ENCODE measurements at places on chromosomes 7 and 10.

- no peak for DNase-seq
These were observed 414.9 kb downstream of the GLRX3 start for GRCh38 chr10:130550952-130551674.

DNA sequence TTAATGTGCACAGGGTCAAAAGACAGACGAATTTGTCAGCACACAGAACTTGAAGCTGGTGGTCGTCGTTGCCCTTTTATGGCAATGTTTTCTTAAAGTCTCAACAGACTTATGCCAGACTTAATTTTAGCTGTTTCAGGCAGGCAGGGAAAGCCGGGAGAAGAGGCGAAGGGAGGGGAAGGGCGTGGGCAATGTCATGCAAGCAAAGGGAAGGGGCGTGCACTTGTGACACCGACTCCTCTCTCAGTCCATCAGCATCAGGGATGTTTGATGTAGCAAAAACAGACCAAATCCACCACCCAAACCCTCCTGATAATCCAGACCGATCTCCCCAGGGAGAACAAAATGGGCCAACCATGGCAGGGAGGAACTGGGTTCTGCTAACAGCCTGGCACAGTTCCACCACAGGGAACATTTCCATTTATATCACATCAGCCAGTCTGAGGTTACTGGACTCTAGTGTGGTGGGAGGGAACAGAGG is 118.1 kb upstream of the RHEB start:
- DNase-seq: no peak

GRCh38 chr10:90193240-90193985 is 492.0 kb downstream of the KIF20B start:
- DNase-seq: no peak

DNA sequence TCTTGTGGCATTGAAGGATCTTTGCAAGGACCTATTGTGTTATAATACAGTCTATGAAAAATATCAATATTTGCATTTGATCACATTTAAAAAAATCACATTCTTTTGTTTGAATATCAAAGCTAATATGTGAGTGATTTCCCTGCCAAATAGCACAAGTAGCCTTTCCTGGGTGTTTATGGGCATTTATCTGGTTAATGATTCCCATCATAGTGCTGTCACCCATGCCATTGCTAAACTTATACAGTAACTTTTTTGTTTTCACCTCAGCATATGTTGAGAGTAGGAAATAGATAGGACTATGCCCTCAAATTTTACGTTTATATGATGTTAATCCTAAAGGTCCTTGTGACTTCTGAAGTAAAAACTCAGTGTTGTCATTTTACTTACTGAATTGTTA is 136.9 kb downstream of the CFTR start:
- DNase-seq: no peak

- DNase-seq: no peak
These were observed 474.6 kb downstream of the GRM8 start for GRCh38 chr7:126778101-126778500.

- no peak for DNase-seq
These were observed 144.5 kb downstream of the NEURL1 start for GRCh38 chr10:103637927-103638557.

DNA sequence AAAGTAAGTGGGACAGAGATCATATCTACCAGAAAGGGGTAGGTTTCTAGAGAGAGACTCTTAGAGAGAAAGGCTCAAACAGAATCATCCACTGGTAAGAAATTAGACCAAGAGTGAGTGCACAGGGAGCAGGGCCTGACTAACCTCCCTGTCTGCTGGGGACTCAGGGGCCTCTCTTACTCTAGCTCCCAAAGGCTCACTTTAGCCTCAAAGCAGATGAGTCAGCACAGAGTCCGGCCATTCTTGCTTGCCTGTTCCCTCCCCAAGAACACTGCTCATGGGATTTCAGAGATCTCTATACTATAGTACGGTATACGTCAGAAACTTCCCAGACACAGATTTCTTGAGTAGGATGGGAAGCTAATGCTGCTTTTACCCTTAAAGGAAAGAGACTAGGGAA is 32.7 kb downstream of the RBM28 start:
- no peak for DNase-seq

GRCh38 chr10:105037022-105037421 is 395.9 kb downstream of the SORCS3 start:
- no peak for DNase-seq

- DNase-seq: no peak
These were observed 396.8 kb downstream of the KCNMA1 start for GRCh38 chr10:77240706-77241349.

DNA sequence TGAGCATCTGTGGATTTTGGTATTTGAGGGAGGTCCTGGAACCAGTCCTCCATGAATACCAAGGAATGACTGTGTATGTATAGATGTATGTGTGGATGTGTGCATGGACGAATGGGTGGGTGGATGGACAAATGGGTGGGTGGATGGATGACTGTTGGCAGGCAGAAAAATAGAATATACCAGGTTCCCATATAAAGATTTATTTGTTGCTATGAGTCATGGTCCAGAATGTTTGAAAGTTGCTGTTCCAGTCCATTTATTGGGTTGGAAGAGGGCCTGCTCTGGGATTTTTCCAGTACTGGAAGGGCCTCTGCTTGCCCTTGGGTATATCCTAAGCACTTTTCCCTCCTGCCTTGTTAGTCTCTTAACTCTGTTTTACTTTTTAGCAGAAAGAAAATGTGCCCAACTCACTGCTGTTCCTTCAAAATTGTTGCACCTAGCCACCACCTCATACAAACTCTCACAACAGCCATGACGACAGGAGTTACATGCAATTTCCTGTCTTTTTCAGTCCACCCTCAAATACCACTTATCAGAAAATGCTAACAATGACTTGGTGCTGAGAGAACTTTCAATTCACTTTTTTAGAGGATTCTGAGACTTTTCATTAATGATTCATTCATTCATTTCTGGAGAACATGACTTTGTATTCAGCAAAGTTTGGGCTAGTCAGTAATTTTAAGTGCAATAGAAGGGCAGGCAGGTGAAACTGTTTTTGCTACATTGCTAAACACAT is 108.1 kb downstream of the EEPD1 start:
- no peak for DNase-seq

DNA sequence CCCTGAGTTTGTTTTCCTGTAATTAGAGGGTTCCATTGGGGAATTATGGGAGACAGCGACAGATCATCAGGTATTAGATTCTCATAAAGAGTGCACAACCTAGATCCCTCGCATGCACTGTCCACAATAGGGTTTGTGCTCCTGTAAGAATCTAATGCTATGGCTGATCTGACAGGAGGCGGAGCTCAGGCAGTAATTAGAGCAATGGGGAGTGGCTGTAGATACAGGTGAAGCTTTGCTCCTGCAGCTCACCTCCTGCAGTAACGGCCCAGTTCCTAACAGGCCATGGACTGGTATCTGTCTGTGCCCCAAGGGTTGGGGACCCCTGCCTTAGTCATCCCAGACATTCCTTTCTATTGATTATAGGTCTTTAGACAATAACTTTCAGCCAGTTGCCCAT is 894 bp upstream of the ZSCAN21 start:
- no peak for DNase-seq

Data from stimulated activated CD4-positive, alpha-beta T cell treated with anti-CD3 and anti-CD28 coated beads, TNF-alpha, amount 100 ng/mL, for 24 hours (primary cell).